ENCODE measurements at places on chromosomes 11 and 22. TPM values are rescaled to one million over a fixed set of nuclear protein-coding genes. Genes with fewer than 3 reads are reported as not detected.

Gene RNF214
- 16.4 TPM for total RNA-seq

GRCh38 chr11:92838759-92839310 lies 130.6 kb upstream of the MTNR1B start:
- no peak for DNase-seq

- DNase-seq, result peak; percentile 88
These were observed at the start of gene MALAT1 for GRCh38 chr11:65498977-65499712. Gene MALAT1, plus strand, starts transcription at chr11:65499045.

Gene KCNQ1OT1
- 2.8 TPM for total RNA-seq

- no peak for DNase-seq
These were observed 99.5 kb downstream of the SNX19 start for GRCh38 chr11:130816546-130817329.

DNA sequence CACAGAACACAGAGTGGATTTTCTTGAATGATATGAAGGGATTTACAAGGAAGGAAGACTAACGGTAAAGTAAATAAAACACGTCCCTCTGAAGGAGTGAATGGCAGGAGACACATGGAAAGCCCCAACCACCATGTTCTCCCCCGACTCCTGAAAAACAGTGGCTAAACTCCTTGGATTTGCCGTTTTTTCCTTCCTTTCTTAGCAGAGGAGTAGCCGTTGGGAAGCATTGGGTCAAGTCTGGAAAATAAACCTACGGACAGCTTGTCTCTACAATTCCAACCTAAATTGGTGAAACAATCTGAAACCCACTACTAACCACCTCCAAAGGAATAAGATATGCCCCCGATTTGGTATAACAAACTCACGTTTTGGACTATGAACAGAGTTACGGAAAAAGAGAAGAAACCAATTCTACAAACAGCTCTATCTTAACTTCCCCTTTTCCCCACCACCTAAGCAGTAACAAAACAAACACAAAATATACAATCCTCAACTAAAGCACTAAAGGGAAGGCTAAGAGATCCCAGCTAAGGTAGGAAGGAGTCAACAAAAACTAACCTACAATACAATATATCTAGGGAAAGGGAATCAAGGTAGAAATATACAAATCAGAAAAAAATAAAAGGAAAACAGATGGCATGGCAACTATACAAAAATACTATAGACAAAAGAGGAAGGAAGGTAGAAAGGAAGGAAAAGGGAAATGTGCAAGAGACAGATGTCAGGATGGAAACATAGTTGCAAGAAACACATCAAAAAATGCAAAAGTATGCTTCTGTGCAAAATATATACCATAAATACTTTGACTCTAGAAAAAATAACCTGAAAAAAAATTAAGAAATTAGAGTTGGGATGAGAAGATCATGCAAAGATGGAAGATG lies 43.8 kb upstream of the LYVE1 start:
- no peak for DNase-seq

DNA sequence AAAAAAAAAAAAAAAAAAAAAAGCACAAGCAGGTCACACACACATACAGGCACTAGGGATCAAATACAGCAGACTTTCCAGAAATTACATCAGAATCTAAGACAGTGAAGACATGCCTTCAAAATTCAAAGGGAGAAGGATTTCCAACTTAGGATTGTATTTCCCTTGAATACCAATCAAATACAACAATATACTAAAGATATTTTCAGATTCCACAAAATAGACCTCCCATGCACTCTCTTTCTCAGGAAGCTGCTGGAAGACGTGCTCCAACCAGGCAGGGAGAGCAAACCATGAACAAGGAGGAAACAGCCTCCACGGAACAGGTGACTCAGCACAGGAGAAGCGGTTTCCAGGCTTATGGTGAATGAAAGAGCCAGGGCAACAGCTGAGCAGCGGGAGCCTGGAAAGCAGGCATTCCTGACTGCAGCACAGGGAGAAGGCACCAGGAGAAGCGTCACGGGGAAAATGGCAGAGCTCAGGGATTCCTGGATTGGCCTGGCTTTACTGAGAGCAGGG lies 32.0 kb downstream of the TMEM184B start:
- peak; percentile 70 for DNase-seq

Gene PARVA
- total RNA-seq, result 5.6 TPM

GRCh38 chr11:64247729-64248531 lies 1.2 kb upstream of the PPP1R14B start:
- no peak for DNase-seq

DNA sequence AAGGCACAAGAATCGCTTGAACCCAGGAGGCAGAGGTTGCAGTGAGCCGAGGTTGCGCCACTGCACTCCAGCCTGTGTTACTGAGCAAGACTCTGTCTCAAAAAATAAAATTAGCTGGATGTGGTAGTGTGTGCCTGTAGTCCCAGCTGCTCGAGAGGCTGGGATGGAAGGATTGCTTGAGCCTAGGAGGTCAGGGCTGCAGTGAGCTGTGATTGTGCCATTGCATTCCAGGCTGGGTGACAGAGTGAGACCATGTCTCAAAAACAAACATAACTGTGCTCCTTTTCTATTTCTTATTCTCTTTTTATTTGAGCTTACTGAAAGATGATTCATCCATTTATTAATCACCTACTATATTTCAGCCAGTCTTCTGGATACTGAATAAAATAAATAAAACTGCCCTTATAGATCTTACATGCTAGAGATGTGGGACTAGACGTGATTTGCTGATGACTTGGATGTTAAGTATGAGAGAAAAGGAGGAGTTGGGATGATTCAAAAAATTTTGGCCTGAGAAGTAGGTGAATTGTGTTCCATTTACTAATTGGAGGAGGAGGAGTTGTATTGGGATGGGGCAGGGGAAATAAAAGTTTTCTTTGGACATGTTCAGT lies 18.0 kb downstream of the PAAF1 start:
- DNase-seq, result no peak

GRCh38 chr11:108734956-108735559 lies 70.2 kb downstream of the DDX10 start:
- no peak for DNase-seq

GRCh38 chr22:23023294-23023693 lies 47.0 kb upstream of the GNAZ start:
- DNase-seq, result no peak

Gene CSRP3
- 0.31 TPM for total RNA-seq

DNA sequence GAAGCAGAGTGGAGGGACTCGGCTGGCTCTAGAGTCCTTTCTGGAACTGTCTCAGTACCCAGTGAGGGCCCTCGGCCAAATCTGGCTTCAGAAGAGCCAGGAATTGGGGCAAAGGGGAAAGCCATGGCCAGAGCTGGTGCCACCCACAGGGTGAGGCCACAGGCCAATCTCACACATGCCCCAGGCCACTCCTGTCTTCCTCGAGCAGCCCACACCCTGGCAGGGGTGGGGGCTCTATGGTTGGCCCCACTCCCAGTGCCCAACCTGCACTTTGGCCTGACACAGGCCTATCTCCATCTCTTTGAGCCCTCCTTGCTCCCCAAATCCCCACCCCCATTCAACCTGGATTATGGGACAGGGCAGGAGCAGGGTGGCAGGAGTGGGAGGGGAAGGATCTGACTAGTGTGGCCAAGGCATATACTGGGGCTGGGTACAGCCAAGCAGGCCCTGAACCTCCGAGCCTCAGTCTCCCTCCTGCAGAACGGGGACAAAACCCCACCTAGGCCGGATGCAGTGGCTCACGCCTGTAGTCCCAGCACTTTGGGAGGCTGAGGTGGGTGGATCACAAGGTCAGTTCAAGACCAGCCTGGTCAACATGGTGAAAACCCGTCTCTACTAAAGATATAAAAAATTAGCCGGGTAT lies 6.9 kb downstream of the TST start:
- DNase-seq, result no peak

- no peak for DNase-seq
These were observed 122.3 kb downstream of the KCNQ1 start for GRCh38 chr11:2567026-2567671.

DNA sequence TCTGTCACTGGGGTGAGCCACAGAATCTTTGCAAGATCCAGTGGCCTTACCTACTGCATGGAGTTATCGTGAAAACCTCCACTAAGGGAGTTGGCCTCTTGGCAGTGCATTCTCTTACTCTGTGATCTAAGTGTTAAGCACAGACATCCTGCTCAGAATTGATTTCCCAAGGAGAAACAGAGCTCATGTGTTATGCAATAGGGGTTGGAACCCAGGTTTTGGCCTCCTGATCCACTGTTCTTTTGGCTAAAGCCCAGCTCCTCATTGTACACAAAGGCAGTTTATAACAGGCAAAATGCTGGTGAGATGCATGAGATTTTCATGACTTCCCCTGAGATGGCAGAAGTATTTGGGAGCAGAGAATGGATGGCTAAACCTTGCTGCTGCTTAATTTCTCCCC lies 11.8 kb downstream of the DTX4 start:
- no peak for DNase-seq

- DNase-seq, result no peak
These were observed 138.2 kb downstream of the NECTIN1 start for GRCh38 chr11:119590651-119591351.

Gene FADS3
- total RNA-seq, result 34.0 TPM

GRCh38 chr11:77156396-77157195 lies 28.6 kb downstream of the MYO7A start:
- DNase-seq, result no peak

GRCh38 chr11:28176351-28176750 lies 68.2 kb downstream of the METTL15 start:
- DNase-seq, result no peak

- DNase-seq, result no peak
These were observed 576.7 kb upstream of the LRRC4C start for GRCh38 chr11:42036201-42036600.

DNA sequence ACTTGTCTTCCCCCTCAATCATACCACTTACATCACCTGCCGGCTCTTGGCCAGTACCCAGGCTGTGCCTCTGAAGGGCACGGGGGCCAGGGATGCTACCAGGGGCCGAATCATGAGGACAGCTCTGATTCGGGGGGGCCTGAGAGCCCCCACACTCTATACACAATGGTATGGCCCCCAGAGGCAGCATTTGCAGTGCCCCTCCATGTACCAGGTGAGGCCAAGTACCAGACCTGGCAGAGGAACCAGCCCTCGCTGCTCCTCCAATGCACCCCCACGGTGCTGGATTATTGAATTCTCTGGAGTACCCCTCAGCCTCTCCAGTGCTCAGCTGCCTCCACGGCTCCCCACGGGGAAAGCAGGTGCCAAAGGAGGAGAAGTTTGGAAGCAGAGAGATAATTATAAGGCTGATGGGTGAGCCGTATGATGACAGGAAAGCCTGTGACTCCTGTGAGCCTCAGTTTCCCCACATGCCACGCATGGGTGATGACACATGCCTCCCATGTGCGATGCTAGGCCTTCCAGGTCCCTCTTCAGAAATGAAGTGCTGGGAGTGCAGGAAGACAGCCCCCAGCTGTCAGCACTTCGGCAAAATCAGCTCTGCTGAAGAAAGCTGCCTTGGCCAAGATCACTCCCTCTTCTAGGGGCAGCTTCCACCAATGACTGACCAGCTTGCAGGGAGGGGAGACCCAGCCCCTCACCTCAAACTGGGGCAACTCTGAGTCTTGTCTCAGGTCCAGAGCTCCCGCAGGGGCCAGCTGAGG lies 69.9 kb downstream of the THAP12 start:
- DNase-seq, result no peak

Gene LDHAL6A
- 0.62 TPM for total RNA-seq

GRCh38 chr11:69651834-69652620 lies 11.1 kb downstream of the CCND1 start:
- DNase-seq, result no peak

- no peak for DNase-seq
These were observed 96.0 kb upstream of the BDNF start for GRCh38 chr11:27795955-27796861.

Gene POU2AF2
- not detected for total RNA-seq

- peak; percentile 18 for DNase-seq
These were observed 3.5 kb downstream of the SIK3 start for GRCh38 chr11:117094776-117095175.

Gene TP53AIP1
- total RNA-seq, result 0.47 TPM

Gene DDI1
- total RNA-seq, result not detected

Gene OR5B2
- total RNA-seq, result not detected

DNA sequence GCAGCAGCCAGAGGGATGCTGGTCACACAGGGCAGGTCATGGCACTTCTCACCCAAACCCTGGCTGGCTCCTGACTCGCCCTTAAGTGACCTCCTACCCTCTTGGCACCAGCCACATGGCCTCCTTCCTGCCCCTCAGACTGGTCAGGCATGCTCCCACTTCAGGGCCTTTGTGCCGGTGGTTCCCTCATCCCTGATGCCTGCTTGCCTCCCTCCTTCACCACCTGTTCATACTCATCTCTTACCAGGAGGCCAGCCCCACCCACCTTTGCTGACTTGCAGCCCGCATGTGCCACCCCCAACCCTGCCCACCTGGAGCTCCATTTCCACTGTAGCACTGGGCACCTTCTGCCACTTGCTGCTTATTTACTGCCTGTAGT lies 20.1 kb downstream of the GNAZ start:
- no peak for DNase-seq

DNA sequence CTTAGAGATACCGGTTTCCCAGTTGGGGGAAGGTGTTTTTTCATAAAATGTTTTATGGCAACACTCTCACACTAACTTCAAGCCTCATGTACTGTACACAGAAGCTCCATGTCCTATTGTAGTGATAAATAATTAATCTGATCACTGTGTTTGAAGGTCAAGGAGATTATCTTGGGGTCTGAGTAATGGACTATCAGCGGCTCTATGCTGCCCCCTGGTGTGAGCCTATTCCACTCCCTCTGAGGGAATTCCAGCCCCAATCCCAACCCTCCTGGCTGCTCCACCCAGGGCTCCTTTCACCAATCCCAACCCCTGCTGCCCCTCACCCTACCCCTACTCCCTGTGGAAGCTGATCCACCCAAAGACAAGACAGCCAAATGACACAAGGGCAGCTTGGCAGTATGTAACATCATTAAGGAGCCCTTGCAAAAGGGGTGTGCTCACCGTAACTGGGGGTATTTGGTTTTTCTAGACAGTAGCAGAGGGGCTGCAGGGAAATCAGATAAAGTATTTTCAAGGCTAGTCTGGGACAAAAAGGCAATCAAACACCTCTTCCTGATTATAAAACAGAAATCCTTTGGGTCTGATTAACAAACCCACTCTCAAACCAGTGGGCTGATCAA lies 22.3 kb downstream of the HPS4 start:
- DNase-seq, result no peak

- DNase-seq, result no peak
These were observed 77.1 kb downstream of the UVRAG start for GRCh38 chr11:75891947-75892739.

Gene DDTL
- total RNA-seq, result 3.1 TPM

Gene TESMIN
- 0.94 TPM for total RNA-seq

Gene IL17REL
- total RNA-seq, result not detected

- DNase-seq, result no peak
These were observed 48.2 kb downstream of the ST3GAL4 start for GRCh38 chr11:126403658-126404057.

- DNase-seq, result no peak
These were observed 29.2 kb upstream of the PDE2A start for GRCh38 chr11:72703267-72704008.

Gene MUC2
- not detected for total RNA-seq

Gene PKNOX2
- total RNA-seq, result 5.3 TPM

Gene FSHB
- total RNA-seq, result not detected

GRCh38 chr11:130916910-130917309 lies 631 bp upstream of the SNX19 start:
- no peak for DNase-seq

Gene CRYBA4
- not detected for total RNA-seq

GRCh38 chr22:46829117-46829891 lies 66.9 kb downstream of the TBC1D22A start:
- no peak for DNase-seq

GRCh38 chr11:115990004-115990447 lies 485.8 kb upstream of the CADM1 start:
- no peak for DNase-seq

Gene RAB3IL1
- 2.3 TPM for total RNA-seq

- DNase-seq, result no peak
These were observed 5.5 kb downstream of the TCIRG1 start for GRCh38 chr11:68044145-68044813.

All from occipital lobe (tissue), 3 donors.